ENCODE measurements at places on chromosomes 12 and 14. TPM values are rescaled to one million over a fixed set of nuclear protein-coding genes. Genes with fewer than 3 reads are reported as not detected.
A peak's percentile ranks its signal among the peaks of the same experiment; 100 is the strongest.

The CLEC1B gene
- not detected for total RNA-seq

DNA sequence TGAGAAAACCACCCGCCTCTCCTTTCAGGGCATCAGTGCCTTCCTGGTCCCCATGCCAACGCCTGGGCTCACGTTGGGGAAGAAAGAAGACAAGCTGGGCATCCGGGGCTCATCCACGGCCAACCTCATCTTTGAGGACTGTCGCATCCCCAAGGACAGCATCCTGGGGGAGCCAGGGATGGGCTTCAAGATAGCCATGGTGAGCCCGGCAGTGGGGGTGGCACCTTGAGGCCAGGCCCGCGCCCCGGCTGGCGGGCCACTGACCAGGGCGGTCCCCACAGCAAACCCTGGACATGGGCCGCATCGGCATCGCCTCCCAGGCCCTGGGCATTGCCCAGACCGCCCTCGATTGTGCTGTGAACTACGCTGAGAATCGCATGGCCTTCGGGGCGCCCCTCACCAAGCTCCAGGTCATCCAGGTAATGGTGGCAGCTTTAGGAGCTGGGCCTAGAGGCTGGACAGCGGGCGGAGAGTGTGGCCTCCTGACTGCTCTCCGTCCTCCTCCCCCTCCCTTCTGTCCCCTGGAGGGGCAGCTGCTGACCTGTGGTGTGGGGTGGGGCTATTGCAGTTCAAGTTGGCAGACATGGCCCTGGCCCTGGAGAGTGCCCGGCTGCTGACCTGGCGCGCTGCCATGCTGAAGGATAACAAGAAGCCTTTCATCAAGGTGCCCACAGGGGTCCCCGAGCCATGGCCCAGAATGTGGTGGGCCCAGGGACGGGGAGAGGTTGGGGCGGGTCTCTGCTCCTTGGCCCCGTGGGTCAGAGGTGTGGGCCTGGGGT is 12.8 kb downstream of the ACADS start:
- no peak for DNase-seq

The TCL1B gene
- not detected for total RNA-seq

The CYP27B1 gene
- total RNA-seq, result 2.2 TPM

DNA sequence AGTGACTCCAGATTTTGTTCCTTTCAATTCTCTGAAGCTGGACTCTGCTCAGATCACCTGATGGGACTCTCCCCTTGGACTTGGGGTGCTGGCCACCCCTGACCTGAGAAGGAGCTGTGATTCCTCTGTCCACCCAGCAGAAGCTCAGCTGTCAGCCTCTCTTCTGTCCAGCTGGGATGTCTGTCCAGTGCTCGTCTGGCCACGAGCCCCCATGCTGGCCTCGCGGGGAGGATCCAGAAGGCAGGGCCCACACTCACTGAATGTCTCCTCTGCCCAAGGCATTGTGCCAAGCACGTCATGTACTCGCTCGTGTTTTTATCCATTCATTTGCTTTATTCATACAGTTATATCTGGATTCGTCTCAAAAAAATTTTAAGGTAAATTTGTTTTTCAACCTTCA is 14.2 kb upstream of the SLC24A4 start:
- no peak for DNase-seq

DNA sequence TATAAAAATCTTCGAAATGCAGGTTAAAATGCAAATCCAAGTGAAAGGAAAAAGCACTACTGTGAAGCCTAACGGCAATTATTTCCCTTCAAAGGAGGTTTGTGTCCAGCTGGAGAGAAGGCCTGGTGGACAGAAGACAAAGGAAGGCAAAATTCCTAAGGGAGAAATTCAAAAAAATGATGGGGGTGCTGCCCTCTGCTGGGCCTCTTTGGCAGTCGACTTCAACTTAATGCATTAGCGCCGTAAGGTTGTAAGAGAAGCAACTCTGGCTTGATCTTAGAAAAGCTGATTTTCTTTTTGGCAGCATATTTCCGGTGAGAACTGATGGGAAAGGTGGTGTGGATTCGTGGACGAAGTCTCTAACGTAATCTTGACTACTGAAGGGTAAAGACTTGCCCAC is 34.3 kb upstream of the CHFR start:
- DNase-seq, result no peak

- DNase-seq, result no peak
Measured at GRCh38 chr12:66367015-66367667, 64.8 kb downstream of the HELB start.

The ISCA2 gene
- 33.4 TPM for total RNA-seq

GRCh38 chr14:68577802-68578541 is 214.9 kb downstream of the ZFP36L1 start:
- DNase-seq, result no peak

The SYNDIG1L gene
- total RNA-seq, result 0.71 TPM

DNA sequence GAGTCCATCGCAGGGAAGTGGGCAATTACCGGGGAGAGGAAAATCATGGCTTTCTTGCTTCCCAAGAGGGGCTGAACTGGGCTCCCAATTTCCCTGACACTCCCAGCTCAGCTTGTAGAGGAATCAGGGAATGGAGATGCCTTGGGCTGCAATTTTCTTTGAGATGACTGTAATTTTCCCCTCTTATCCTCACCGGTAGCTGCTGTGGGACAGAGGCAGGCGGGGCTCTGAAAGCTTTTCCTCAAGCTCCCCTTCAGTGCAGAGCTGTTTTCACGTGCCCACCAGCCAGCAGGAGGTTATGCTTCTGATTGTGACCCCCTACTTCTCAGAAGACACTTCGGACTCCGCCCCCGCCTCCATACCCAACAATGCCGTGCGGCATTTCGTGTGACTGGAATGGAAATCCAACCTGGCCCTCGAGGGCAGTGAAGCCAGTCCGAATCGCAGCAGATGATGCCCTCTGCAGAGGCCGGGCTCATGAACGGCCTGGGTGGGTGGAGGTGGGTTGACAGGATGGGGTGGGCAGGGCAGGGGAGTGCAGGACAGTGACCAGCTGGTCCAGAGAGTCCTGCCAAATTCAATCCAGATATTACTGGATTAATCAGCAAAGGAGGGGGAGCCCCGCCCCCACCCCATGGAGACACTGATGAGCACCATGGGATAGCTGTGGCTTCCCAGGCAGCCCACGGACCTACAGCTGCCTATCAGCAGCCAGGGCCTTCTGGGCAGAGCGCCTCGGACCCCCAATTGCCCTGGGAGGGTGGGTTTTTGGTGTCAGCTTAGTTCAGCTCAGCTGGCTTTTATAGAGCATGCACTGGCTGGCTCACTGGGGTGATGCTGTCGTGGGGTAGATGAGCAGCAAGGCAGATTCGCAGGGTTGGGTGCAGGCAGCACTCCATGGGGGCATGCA is 37.6 kb downstream of the RTL1 start:
- DNase-seq, result no peak

DNA sequence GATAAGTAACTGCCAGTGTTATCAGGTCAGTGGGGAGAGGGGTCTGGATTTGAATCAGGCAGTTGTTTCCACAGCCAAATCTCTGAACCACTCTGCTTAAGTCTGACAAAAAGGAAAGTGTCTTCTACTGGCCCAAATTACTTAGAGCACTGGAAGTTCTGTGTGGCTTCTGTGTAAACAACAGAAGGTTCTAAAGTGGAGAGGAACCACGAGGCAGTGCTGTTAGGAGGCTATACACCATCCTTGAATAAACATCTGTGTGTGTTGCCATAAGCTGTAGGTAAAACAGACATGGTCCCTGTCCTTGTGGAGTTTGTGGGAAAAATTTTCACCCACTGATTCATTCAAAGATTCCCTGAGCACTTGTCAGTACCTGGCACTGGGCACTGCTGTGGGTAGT is 50.0 kb downstream of the GALNT4 start:
- DNase-seq, result no peak

The GPR84 gene
- total RNA-seq, result not detected

GRCh38 chr12:72111706-72112105 is 160.5 kb upstream of the TRHDE start:
- no peak for DNase-seq

- DNase-seq, result no peak
Measured at GRCh38 chr12:26088998-26089397, 35.8 kb downstream of the BHLHE41 start.

DNA sequence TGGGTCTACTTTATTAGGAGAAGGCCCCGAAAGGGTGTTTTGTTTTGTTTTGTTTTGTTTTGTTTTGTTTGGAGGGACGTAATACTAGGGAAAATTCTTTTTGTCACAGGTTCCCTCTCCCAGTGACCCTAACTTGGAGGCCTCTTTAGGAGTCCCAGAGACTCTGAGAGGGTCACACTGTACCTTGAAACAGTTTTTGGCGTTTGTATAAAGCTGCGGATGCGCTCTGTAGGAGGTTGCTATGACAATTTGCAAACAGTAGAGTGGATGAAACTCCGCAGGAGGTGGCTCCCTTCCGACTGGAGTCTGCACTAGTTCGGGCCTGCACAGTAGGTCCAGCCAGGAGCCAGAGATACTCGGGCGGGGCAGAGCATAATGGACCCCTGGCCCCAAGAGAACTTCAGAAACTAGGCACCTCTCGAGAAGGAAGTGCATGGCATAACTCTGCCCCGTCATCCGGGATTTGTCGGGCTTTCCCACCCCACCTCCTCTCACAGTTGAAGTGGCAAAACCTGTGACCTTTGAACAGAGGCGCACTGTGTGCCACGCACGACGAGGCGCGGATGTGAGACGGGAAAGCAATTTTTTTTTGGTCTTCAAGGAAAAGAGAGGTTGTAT is 1.3 kb upstream of the DYRK2 start:
- no peak for DNase-seq

- DNase-seq, result peak; percentile 62
Measured at GRCh38 chr12:1800401-1801302, 19.7 kb upstream of the LRTM2 start.

The TAS2R7 gene
- not detected for total RNA-seq

All from type B pancreatic cell (in vitro differentiated cells).